ENCODE measurements at places on chromosomes 11 and 22.

DNA sequence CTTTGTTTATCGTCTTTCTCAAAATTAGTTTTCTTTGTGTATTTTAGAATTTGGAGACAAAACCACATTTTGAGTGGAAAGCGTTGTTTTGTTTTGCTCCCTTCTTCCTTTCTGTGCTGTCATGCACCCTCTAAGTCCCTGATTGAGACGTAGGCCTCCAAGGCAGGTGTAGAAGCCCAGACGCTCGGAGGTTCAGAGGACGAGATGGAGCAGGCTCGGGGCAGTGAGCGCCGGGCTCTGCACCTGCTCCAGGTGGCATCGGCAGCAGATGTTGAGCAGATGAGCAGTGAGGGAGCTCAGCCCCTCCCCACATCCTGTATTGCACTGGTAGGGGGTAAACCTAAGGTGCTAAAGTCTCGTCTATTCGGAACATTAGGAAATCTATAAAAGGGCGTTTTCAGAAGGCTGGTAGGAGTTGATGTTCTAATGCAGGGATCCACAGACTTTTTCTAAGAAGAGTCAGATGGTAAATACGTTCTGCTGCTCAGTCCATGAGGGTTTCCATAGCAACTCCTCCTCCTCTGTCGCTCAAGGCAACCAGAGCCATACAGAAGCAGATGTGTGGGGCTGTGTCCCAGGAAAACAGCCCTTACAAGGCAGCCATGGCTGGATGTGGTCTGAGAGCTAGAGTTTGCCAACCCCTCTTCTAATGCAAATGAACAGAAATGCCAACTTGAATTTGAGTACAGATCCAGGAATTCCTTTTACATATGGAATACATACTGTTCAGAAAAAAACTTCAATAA, 724.2 kb downstream of the BRD1 start:
- no peak for DNase-seq

DNA sequence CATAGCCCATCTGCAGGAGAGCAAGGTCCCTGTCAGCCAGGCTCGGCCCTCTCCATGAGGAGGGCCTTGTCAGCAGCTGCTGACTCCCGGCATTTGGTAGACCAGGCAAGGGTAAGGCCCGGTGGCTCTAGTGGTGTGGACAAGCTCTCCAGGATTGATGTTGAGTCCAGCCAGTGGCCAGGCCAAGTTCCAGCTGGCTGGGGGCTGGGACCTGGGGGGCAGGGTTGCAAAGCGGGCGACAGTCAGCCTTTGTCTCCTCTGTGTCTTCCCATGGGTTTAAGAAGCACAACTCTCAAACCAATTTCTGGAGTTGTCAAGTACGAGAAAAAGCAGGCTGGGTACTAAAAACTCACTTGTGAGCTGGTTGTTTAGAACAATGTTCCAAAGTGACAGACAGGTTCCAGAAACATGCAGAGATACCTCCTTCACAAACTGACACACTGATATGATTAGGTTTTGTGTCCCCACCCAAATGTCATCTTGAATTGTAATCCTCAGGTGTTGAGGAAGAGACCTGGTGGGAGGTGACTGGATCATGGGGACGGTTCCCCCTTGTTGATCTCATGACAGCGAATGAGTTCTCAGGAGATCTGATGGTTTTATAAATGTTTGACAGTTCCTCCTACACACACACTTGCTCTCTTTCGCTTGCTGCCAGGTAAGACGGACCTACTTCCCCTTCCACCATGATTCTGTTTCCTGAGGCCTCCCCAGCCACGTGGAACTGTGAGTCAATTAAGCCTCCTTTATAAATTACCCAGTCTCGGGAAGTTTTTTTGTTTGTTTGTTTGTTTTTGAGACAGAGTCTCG, 52.3 kb upstream of the SERPIND1 start:
- DNase-seq = no peak

GRCh38 chr11:45930031-45930794, 7.8 kb downstream of the LARGE2 start:
- DNase-seq = no peak

GRCh38 chr11:2470495-2470894, 25.7 kb downstream of the KCNQ1 start:
- no peak for DNase-seq

GRCh38 chr11:30018495-30018894, 1.7 kb upstream of the KCNA4 start:
- DNase-seq = no peak

GRCh38 chr11:65418681-65419459, 3.7 kb upstream of the NEAT1 start:
- no peak for DNase-seq

DNA sequence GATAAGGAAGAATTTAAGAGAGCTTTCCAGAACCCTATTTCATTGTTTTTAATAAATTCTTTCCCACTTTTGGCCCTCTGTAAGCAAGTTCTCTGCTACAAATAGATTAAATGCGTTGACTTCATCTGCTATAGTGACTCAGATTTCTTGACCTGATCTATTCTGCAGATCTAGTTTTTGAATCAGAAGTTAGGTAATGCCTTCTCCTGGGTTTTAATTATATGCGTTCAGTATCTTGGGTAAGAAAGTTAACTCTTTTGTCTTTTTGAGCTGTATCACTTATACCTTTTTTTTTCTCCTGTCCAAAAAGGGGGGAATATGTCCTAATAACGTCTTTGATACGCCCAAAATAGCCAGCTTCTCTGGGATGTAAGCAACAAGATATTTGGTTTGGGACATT, 2.4 kb upstream of the HEPHL1 start:
- no peak for DNase-seq

Data from cortex of kidney (tissue), 1 donor.